ENCODE measurements at places on chromosomes 3 and 15. TPM values are rescaled to one million over a fixed set of nuclear protein-coding genes. Genes with fewer than 3 reads are reported as not detected.
A peak's percentile ranks its signal among the peaks of the same experiment; 100 is the strongest.

GRCh38 chr15:88644741-88645140 is 5.9 kb downstream of the ISG20 start:
- peaks cover 41% of the 10 kb centered on the region for H3K36me3 ChIP-seq
- DNase-seq: peak; percentile 0
- H3K27ac ChIP-seq: peak overlapping the region; percentile 43
- no peaks in the 10 kb centered on the region for H3K27me3 ChIP-seq

GRCh38 chr3:190854062-190854461 is 8.4 kb downstream of the GMNC start:
- H3K27ac ChIP-seq: no peak overlapping the region
- no peaks in the 10 kb centered on the region for H3K36me3 ChIP-seq
- H3K4me3 ChIP-seq: no peak overlapping the region
- DNase-seq: no peak

GRCh38 chr3:9779721-9780457 is 10.1 kb upstream of the CAMK1 start:
- peak overlapping the region; percentile 22 for H3K4me3 ChIP-seq
- DNase-seq: peak; percentile 79
- H3K27me3 ChIP-seq: no peaks in the 10 kb centered on the region
- H3K4me1 ChIP-seq: peaks cover 64% of the 10 kb centered on the region
- H3K36me3 ChIP-seq: peaks cover 33% of the 10 kb centered on the region

GRCh38 chr3:79002465-79003372 is 765.1 kb downstream of the ROBO1 start:
- no peaks in the 10 kb centered on the region for H3K27me3 ChIP-seq
- no peak overlapping the region for H3K4me3 ChIP-seq
- H3K4me1 ChIP-seq: no peaks in the 10 kb centered on the region
- H3K27ac ChIP-seq: no peak overlapping the region

- H3K27ac ChIP-seq: no peak overlapping the region
- H3K4me3 ChIP-seq: no peak overlapping the region
- no peaks in the 10 kb centered on the region for H3K36me3 ChIP-seq
- H3K4me1 ChIP-seq: peaks cover 5% of the 10 kb centered on the region
- no peaks in the 10 kb centered on the region for H3K27me3 ChIP-seq
- no peak for DNase-seq
Observed at GRCh38 chr3:20344400-20344959, 158.5 kb upstream of the SGO1 start.

DNA sequence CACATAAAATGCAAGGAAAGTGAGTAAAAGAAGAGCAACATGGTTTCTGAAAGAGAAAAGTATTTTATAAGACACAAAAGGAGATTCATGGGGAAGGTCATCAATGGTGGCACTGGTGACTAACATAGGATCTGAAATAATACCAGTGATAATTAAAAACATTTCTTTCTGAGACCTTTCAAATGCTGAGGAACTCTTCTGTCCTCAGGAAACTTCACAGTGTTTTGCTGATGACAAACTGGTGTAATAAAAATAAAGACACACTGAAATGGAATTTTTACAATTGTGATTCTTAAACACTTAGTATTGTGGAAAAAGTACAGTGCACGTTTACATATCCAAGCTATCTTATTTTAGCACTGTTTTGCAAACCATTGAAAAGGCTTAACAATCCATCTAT is 80.4 kb upstream of the ZBTB20 start:
- H3K27me3 ChIP-seq: no peaks in the 10 kb centered on the region
- no peak overlapping the region for H3K4me3 ChIP-seq
- no peak overlapping the region for H3K27ac ChIP-seq
- H3K36me3 ChIP-seq: no peaks in the 10 kb centered on the region

GRCh38 chr3:8550611-8551010 is 49.0 kb downstream of the LMCD1 start:
- no peak for DNase-seq
- no peak overlapping the region for H3K4me3 ChIP-seq
- H3K27ac ChIP-seq: no peak overlapping the region
- H3K36me3 ChIP-seq: no peaks in the 10 kb centered on the region

DNA sequence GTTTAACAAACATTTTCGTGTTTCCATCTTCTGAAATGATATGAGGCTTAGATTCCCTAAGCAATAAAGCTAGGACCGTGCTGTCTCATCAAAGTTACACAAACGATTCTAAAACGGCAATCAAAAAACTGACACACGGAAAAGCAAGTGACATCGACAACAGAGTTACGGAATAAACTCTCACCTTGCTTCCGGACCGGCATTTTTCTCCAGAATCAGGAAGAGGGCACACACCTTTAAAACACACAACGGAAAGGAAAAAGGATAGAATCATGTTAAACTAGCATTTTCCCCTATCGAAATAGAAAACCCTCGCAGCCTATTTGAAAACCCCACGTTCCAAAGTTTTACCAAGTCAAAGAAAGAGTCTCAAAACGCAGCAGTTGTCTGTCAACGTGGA is 1.4 kb downstream of the DLG1 start:
- H3K4me3 ChIP-seq: peak overlapping the region; percentile 88
- H3K27ac ChIP-seq: peak overlapping the region; percentile 84
- H3K27me3 ChIP-seq: peaks cover 13% of the 10 kb centered on the region

GRCh38 chr3:3666664-3667063 is 132.6 kb upstream of the LRRN1 start:
- H3K36me3 ChIP-seq: no peaks in the 10 kb centered on the region
- H3K4me3 ChIP-seq: no peak overlapping the region
- H3K27me3 ChIP-seq: peaks cover 2% of the 10 kb centered on the region
- peaks cover 6% of the 10 kb centered on the region for H3K4me1 ChIP-seq

- H3K27ac ChIP-seq: no peak overlapping the region
- peaks cover 18% of the 10 kb centered on the region for H3K27me3 ChIP-seq
- H3K36me3 ChIP-seq: no peaks in the 10 kb centered on the region
- H3K4me1 ChIP-seq: no peaks in the 10 kb centered on the region
- no peak overlapping the region for H3K4me3 ChIP-seq
- DNase-seq: no peak
Observed at GRCh38 chr15:89917442-89918101, 4.8 kb upstream of the ARPIN start.

GRCh38 chr15:87416591-87417257 is 839.8 kb downstream of the NTRK3 start:
- no peaks in the 10 kb centered on the region for H3K4me1 ChIP-seq
- no peaks in the 10 kb centered on the region for H3K27me3 ChIP-seq
- no peaks in the 10 kb centered on the region for H3K36me3 ChIP-seq
- H3K4me3 ChIP-seq: no peak overlapping the region
- H3K27ac ChIP-seq: no peak overlapping the region
- no peak for DNase-seq

- no peak for DNase-seq
- H3K4me1 ChIP-seq: no peaks in the 10 kb centered on the region
- peaks cover 4% of the 10 kb centered on the region for H3K27me3 ChIP-seq
- no peak overlapping the region for H3K4me3 ChIP-seq
Observed at GRCh38 chr3:39754549-39754948, 54.9 kb upstream of the MYRIP start.

GRCh38 chr3:119990888-119991287 is 103.4 kb downstream of the GSK3B start:
- H3K4me3 ChIP-seq: no peak overlapping the region
- DNase-seq: no peak
- no peak overlapping the region for H3K27ac ChIP-seq
- peaks cover 27% of the 10 kb centered on the region for H3K4me1 ChIP-seq
- H3K36me3 ChIP-seq: peaks cover 20% of the 10 kb centered on the region

- peak overlapping the region; percentile 85 for H3K27ac ChIP-seq
- H3K27me3 ChIP-seq: no peaks in the 10 kb centered on the region
- no peak for DNase-seq
- H3K36me3 ChIP-seq: peaks cover 81% of the 10 kb centered on the region
- peaks cover 87% of the 10 kb centered on the region for H3K4me1 ChIP-seq
- no peak overlapping the region for H3K4me3 ChIP-seq
Observed at GRCh38 chr15:88630141-88630721, 8.6 kb upstream of the ISG20 start.

DNA sequence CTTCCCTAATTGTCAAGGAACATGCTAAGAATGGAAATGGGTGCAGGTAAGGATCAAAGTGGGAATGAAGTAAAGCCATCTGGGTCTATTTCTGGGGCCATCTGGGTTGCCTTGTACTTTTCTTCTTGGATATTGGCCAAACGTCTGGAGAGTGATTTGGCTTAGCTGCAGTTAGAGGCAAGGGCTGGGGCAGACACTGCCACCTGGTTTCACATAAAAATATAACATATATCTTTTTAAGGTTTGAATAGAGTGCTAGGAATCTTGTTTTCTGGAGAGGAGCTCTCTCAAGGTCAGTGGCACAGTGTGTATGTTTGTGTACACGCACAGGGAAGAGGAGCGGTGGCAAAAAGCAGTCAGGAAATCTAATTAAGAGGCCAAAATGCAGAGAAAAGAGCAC is 24.7 kb upstream of the EOMES start:
- H3K27ac ChIP-seq: no peak overlapping the region
- peaks cover 1% of the 10 kb centered on the region for H3K27me3 ChIP-seq
- no peak overlapping the region for H3K4me3 ChIP-seq
- no peaks in the 10 kb centered on the region for H3K36me3 ChIP-seq
- DNase-seq: no peak

DNA sequence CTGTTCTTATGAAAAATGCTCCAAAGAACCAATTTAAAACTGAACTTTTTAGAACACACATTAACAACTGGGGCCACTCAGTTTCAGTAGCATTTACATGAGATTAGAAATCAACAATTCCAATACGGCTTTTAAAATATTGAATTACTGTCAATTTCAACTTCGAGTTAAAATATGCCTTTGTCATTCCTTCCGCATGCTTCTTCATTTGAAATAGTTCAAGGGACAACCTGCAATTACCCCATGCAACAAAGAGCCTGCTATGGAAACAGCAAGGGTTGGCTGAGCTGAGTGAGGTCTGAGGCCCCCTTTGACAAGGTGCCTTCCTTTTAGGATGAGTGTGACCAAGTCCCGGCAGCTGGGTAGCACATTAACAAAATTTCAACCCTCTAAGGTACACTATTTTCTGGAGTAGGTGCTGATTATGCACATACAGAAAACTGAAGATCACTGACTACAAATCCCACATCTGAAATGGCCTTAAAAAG is 11.6 kb downstream of the PDCD10 start:
- no peak overlapping the region for H3K27ac ChIP-seq
- peaks cover 50% of the 10 kb centered on the region for H3K4me1 ChIP-seq
- no peak overlapping the region for H3K4me3 ChIP-seq
- H3K36me3 ChIP-seq: peaks cover 39% of the 10 kb centered on the region
- H3K27me3 ChIP-seq: no peaks in the 10 kb centered on the region
- no peak for DNase-seq

GRCh38 chr15:41856262-41856661 is 17.6 kb downstream of the PLA2G4B start:
- H3K36me3 ChIP-seq: no peaks in the 10 kb centered on the region
- DNase-seq: no peak
- H3K4me1 ChIP-seq: peaks cover 5% of the 10 kb centered on the region
- H3K4me3 ChIP-seq: no peak overlapping the region
- H3K27me3 ChIP-seq: no peaks in the 10 kb centered on the region
- no peak overlapping the region for H3K27ac ChIP-seq

- peak overlapping the region; percentile 44 for H3K4me3 ChIP-seq
- peaks cover 72% of the 10 kb centered on the region for H3K4me1 ChIP-seq
- no peaks in the 10 kb centered on the region for H3K36me3 ChIP-seq
- H3K27ac ChIP-seq: peak overlapping the region; percentile 97
Observed at GRCh38 chr15:40098489-40099261, 10.0 kb downstream of the BMF start.

DNA sequence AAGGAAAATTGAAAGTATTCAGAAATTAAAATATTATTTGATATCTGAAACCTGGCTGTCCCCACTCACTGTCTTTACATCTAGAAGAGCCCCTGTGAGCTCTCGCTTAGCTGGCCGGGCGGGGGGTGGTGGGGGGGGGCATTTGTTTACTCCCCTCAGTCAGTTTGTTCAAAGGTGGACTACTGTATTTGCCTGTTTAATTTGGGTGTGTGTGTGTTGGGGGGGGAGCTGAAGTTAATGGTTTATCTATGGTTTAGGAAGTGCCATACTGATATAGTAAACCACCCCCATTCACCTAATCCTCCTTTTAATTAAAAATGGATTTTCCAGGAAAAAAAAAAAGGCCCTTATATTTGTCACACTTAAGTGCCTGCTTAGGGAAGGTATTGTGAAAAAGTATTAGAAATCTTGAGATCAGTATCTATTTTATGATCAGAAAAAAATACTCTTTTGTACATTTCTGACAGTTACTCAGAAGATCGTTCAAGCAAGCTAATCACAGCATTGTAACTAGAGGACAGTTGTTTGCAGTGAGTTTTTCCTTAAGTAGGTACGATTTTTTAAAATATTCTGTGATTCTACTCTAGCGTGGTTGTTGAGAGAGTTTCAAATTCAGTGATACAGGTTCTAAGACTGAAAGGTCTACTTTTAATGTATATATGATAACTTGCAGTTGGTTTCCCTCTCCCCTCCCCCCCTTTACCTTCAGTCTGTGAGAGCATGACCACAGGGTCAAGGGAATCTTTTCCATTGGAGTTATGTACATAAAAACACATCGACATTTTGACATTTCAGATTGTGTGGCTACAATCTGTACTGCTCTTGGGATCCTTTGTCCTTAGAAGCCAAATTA is 8.5 kb downstream of the NR2F2 start:
- DNase-seq: no peak
- peaks cover 5% of the 10 kb centered on the region for H3K36me3 ChIP-seq

DNA sequence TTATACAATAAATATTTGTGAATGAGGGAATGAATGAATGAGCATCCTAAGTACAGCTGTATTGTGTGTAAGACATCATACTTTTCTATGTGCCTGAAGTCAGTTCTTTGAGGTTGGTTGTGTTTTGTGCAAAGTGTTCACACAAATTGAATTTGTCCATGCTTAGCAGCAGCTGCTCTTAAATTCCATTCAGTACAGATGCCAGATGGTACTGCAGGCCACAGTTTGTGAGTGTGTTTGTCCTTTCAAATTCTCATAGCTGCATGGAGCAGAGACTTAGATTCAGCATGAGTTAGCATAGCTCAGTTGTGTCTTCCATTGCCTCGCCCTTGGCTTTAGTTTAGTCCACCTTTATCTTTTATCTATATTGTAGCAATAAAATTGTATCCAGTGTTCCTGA is 3.8 kb upstream of the ZNF385D start:
- peaks cover 1% of the 10 kb centered on the region for H3K27me3 ChIP-seq
- no peak overlapping the region for H3K4me3 ChIP-seq
- H3K4me1 ChIP-seq: no peaks in the 10 kb centered on the region
- no peaks in the 10 kb centered on the region for H3K36me3 ChIP-seq

Gene TRIM59
- total RNA-seq: 27.0 TPM

Gene FOXL2NB
- not detected for total RNA-seq

Gene NISCH
- 57.1 TPM for total RNA-seq

Gene SUSD5
- not detected for total RNA-seq

Gene GOLGA6L7
- total RNA-seq: not detected

Gene FBLN2
- 8.4 TPM for total RNA-seq

Gene PLCB2
- total RNA-seq: 58.8 TPM

Gene ZNF620
- total RNA-seq: 3.6 TPM

Gene CFAP91
- total RNA-seq: not detected

Gene PLA2G4E
- not detected for total RNA-seq

Gene SLC12A1
- total RNA-seq: not detected

Gene SI
- not detected for total RNA-seq

All from activated CD8-positive, alpha-beta T cell treated with anti-CD3 and anti-CD28 coated beads for 36 hours (primary cell).